ENCODE measurements at places on chromosomes 7 and 10.

DNA sequence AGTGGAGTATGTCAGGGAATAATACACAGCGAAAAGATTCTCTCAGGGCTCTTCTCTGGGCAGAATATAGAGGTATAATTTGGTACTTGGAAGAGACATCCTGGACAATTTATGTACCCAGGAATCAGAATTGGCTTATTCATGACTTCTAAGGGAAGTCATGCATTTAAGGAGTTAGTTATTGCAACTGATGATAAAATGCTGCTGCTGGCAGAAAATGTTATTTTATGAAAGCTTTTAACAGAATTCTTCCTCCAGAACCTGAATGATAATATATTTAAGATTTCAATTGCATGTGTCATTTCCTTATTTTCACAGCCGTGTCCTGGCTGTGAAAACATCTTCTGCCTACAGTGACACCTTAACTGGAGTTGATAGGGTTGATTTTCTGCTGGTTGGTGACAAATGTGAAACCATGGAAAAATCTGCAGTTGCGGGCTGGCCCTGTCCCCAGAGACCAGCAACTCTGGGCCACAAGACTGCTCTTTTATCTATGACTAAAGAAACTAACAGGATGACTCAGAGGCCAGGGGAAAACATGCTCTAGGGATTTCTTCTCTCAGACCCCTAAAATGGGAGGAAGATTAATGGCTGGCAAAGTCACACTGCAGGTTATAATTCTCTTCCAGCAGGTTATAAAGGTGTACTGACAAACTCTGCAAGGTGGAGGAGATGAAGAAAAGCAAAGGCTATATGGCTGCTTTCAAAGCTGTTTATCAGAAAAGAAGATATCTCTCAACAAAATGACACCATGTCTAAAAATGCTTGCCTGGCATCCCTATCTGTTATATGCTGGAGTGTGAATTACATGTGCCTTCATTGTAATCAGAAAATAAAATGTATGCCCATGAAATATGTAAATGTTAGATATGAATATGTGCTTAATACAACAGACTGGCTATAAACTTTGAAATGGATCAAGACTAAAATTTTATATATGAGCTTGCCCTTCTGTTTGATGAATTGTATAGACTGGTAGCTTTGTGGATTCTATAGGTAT is 12.1 kb upstream of the TRUB1 start:
- peak; percentile 64 for DNase-seq

- DNase-seq, result no peak
These were observed 194.7 kb upstream of the GRB10 start for GRCh38 chr7:50977421-50977820.

DNA sequence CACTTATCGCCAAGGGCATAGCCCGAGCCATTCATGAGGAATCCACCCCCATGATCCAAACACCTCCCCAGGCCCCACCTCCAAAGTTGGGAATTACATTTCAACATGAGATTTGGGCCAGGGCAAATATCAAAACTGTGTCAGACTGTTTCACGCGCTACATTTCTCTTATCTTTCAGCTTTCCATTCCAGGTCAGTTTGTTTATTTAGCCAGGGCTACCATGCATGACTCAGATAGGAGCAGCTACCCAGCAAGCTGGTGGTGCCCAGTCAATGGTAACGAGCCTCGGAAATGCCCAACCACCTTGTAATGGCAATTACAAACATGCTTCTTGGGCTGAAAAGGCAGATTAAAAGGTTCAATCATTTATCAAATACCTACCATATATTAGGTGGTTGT is 43.6 kb upstream of the BAMBI start:
- DNase-seq, result no peak

DNA sequence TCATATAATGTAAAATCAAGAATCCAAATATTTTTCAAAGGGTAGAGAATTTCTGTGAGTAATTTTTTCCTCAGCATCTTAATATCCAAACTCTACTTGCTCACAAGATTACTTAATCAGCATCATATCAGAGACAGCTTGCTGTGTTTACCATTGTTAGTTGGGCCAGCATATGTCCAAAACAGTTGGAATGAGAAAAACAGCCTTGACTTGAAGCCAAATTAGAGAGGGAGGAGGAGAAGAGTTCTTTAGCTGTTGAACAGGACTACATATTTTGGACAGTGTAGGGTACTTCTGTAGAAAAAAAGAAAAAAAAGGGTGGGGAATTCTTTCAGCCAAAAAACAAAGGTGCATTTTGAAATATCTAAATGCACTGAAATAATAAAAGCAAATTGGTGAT is 69.8 kb downstream of the HDAC9 start:
- DNase-seq, result no peak

DNA sequence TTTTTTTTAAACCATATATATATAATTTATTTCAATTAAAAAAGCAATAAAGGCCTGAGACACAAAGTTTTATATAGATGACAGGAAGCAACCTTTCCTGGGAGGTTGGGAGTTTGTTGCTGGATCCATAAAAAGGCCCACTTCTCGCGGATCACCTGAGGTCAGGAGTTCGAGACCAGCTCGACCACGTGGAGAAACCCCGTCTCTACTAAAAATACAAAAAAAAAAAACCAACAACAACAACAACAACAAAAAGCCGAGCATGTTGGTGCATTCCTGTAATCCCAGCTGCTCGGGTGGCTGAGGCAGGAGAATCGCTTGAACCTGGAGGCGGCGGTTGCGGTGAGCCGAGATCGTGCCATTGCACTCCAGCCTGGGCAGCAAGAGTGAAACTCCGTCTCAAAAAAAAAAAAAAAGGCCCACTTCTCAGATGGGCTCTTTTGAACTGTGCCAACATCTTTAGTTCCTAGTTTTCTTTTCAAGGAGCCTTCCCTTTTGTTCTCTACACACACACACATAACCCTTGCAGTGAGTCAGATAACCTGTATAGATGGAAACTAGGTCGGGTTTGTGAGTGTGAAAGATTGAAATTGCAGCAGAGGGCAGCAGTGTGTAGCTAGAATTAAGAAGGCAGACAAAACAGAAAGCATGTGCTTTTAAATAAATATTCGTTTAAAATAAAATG is 1.2 kb upstream of the SMNDC1 start:
- DNase-seq, result peak; percentile 68

DNA sequence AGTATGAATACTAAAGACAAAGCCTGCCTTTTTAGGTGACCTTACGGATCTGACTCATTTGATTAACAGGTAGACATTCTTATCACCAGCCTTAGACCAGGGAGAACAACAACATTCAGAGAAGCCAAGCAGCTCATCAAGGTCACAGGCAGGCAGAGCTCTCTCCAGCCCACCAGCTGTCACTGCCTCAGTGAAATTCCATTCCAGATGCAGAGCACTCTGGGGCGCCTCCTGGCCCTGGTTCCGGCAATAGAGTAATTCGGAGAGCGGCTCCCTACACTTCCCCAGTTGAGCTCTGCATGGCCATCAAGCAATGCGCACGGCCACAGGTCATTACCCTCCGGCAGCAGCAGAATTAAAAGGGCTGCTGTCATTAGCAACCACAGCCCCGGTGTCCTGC is 164.7 kb downstream of the TCERG1L start:
- no peak for DNase-seq

- peak; percentile 90 for DNase-seq
These were observed 11.4 kb upstream of the EBLN1 start for GRCh38 chr10:22228943-22229801.

DNA sequence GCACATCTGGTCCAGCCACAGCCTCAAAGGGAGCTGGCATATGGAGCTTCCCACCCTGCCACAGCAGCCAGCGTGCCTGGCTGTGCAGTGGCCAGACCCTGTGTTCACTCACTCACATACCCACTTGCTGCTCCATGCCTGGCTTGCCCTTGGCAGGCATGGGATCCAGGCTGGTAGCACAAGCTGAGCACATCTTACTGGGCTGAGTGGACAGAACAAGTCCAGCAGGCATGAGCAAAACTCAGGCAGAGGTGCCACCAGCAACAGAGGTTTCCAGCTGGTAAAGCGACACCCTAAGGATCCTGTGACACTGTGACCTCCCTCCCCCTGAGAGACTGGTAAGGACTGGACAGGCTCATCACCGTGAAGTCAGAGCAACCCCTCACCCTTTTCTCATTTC is 25.1 kb downstream of the SVIL start:
- DNase-seq, result no peak

DNA sequence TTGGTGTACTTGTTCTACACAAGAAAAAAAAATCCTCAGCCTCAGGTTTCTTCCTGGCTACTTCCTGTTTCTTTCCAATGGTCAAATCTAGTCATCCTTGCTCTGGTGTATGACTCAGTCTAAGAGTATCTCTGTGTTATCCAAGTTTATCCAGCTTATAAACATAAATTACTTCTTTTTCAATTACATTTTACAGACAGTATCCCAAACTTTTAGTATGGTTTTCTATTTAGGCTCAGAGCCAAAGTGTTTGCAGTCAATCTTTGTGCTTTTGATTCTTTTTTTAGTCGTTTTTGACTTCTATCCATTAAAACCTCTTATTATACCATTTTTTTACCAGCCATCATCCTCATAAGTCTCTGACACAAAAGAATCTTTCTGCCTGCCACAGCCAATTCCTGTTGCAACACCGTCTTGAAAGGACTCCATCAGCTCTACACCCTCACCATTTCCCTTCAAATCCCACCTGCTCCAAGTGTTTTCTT is 294.6 kb downstream of the PTEN start:
- no peak for DNase-seq

- DNase-seq, result no peak
These were observed 49.1 kb upstream of the C1QL3 start for GRCh38 chr10:16570731-16571130.

- DNase-seq, result no peak
These were observed 540.7 kb downstream of the CALN1 start for GRCh38 chr7:71871446-71871845.

DNA sequence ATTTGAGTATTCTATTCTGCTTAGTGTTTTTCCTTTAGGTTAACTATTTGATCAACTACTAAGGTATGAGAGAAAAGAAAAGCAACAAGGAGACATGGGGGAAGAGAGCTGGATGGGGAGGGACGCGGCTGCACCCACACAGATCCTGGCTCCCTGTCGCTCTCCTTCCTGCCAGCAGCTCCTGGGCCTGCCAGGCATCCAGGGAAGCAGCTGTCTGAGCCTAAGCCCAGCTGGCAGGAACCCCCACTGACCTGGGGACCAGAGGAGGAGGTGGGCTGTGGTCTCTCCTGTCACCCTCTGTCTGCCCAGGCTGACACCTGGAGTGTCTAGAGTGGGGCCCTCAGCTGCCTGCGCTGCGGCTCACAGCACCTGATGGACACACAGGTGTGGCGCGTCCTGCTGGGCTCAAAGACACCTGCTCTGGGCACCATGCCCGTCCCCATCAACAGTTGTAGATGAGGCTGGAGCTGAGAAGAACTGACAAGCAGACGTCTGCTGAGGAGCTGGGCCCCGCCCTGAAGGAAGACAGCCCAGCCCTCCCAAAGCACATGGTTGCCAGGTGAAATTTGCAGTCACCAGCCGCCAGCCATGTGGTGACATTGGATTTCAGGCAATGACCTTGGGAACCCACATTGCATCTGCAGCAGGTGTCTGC is 207.9 kb downstream of the PLXNA4 start:
- DNase-seq, result no peak

DNA sequence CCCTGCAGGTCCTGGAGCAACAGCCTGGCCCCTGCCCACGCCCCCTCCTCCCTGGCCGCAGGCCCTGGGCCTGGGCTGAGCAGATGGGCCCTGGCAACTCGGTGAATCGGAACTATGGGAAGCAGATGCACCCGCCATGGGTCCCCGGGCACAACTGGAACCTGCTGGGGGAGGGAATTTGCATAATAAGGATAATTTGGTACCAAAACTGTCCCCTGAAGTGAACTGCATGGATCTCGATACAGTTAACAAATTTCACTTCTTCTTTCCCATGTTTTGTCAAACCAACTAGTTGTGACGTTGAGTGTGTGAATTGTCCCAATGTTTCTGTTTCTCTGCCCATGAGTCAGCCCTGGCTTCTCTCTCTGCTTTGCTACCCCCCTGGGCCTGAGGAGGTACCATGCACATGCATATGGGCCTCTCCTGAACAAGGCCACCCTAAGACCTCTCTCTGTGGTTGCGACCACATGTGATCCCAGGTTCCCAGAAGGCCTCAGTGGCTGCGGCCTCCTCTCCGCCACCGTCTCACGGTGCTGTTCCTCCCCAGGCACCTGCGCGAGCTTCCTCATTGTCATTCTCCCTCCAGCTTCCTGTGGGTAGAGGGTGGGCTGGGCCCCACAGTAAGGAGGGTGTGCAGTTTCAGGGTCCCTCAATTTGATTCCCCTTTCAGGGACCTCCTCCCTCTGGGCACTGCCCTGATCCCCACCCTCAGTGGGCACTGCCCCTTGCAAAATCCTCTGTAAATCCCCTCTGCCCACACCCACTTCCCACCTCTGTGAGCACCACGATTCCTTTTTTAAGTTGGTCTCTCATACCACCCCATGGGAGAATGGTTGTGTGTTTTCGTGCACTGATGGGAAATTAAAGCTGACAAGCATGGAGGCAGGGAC is 40.0 kb downstream of the FIGNL1 start:
- DNase-seq, result no peak

DNA sequence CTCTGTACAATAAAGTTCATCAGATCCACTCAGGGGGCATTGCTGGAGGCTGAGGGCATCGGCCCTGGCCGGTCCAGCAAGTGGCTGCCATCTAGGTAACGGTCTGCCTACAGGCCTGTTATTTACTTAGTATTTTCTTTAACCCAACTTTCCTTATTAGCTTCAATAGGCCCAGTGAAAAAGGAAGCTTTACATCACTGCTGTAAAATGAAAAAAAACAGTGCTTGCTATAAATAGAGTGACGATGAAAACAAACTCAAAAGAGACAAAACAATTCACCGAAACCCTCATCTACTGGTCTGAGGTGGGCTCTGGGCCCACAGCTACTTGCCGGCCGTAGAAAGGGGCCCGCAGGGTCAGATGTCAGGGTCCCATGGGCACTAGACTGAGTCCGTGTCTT is 192.5 kb downstream of the ELFN1 start:
- DNase-seq, result no peak

Data from activated CD4-positive, alpha-beta memory T cell treated with anti-CD3 and anti-CD28 coated beads for 36 hours (primary cell).